ENCODE measurements at places on chromosomes 12 and 14. TPM values are rescaled to one million over a fixed set of nuclear protein-coding genes. Genes with fewer than 3 reads are reported as not detected.
A peak's percentile ranks its signal among the peaks of the same experiment; 100 is the strongest.

PDZRN4 gene
- 2.6 TPM for total RNA-seq

DNA sequence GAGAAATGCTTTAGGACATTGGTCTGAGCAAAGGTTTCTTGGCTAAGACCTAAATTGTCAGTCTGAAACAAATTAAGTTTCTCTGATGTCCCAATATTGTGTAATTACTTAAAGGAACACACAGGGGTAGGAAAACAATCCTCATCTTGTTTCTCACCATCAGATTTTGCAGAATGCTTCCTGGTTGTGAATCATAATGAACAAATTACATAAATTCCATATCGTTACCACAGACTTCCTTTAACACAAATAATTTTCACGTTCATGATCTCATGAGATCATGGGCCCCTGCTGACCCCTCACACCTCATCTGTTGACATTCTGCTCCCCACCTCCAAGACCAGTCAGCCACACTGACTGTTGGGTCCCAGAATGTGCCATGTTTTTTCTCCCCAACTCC lies 194.1 kb downstream of the MON2 start:
- H3K27ac ChIP-seq = no peak overlapping the region
- no peak for DNase-seq
- no peaks in the 10 kb centered on the region for H3K4me1 ChIP-seq
- no peaks in the 10 kb centered on the region for H3K36me3 ChIP-seq
- no peaks in the 10 kb centered on the region for H3K27me3 ChIP-seq
- no peak overlapping the region for H3K4me3 ChIP-seq

GRCh38 chr14:69153152-69153872 lies 393 bp upstream of the DCAF5 start:
- H3K27me3 ChIP-seq = no peaks in the 10 kb centered on the region
- peak; percentile 98 for DNase-seq
- H3K27ac ChIP-seq = peak overlapping the region; percentile 98
- peaks cover 46% of the 10 kb centered on the region for H3K4me1 ChIP-seq

MYBPC1 gene
- total RNA-seq = 0.45 TPM

- peaks cover 53% of the 10 kb centered on the region for H3K4me1 ChIP-seq
- peak overlapping the region; percentile 97 for H3K27ac ChIP-seq
- no peak for DNase-seq
- H3K27me3 ChIP-seq = no peaks in the 10 kb centered on the region
These were observed 4.5 kb downstream of the ORAI1 start for GRCh38 chr12:121630791-121631355.

LRRC43 gene
- total RNA-seq = 1.3 TPM

DNA sequence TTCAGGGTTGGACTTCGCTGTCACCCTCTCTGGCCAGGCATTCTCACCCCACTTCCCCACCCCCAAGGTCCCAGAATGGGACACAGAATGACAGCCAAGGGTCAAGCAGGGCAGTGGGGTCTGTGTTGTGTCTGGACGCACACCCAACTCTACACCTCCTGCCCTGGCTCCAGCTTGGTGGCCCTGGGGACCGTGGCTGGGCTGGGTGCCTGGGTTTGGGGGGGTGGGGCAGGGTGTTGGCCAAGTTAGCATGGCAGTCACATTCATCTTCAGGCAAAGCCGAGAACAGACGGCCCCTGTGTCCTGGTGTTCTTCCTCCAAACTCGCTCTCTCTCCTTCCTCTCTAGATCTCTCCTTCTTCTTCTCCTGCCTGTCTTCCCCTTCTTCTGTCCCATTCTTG lies 5.6 kb downstream of the LRP1 start:
- H3K27me3 ChIP-seq = peaks cover 6% of the 10 kb centered on the region
- no peak for DNase-seq
- peaks cover 8% of the 10 kb centered on the region for H3K36me3 ChIP-seq
- H3K4me1 ChIP-seq = peaks cover 45% of the 10 kb centered on the region
- H3K27ac ChIP-seq = peak overlapping the region; percentile 96
- H3K4me3 ChIP-seq = no peak overlapping the region

DNA sequence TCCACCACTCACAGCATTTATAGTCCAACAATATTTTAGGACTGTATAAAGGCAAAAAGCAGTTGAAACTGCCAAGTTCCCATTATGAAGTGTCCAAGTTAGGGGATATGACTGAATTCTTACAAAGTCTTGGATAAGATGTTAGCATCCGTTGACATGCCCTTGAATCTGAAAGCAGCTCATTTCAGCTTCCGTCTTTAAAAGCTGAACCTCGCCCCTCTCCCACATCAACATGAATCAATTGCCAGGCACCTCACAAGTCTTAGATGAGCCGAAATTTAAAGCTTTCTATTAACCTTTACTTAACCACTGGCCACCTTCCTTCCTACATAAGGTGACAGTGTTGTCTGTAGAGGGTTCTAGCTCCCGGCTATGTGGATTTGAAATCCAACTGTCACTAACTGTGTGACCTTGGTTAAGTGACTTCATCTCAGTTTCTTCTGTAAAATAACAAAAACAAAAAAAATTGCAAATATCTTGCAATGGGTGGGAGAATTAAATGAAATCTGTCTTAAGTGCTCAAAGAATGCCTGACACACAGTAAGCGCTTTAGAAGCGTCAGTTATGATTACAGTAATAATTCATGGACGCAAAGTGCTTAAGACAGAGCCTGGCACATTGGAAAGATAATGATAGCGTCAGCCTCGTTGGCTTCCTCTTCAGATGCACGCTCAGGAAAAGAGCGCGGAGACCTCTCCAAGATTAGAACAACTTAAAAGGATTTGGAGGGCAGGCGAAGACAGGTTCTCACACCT lies 1.2 kb downstream of the PPP1CC start:
- peak overlapping the region; percentile 95 for H3K27ac ChIP-seq
- peak; percentile 58 for DNase-seq
- H3K4me3 ChIP-seq = peak overlapping the region; percentile 84
- no peaks in the 10 kb centered on the region for H3K36me3 ChIP-seq

MYH6 gene
- total RNA-seq = not detected

NPFF gene
- total RNA-seq = not detected

KLHL33 gene
- not detected for total RNA-seq

GPRC5D gene
- total RNA-seq = not detected

- H3K27me3 ChIP-seq = no peaks in the 10 kb centered on the region
- H3K4me3 ChIP-seq = no peak overlapping the region
- H3K4me1 ChIP-seq = no peaks in the 10 kb centered on the region
- DNase-seq = no peak
These were observed 23.2 kb upstream of the MTHFD1 start for GRCh38 chr14:64364907-64365306.

GRCh38 chr12:6461401-6462233 lies 8.9 kb downstream of the VAMP1 start:
- peaks cover 79% of the 10 kb centered on the region for H3K36me3 ChIP-seq
- H3K4me3 ChIP-seq = no peak overlapping the region
- H3K27me3 ChIP-seq = no peaks in the 10 kb centered on the region
- H3K27ac ChIP-seq = peak overlapping the region; percentile 64

- peaks cover 45% of the 10 kb centered on the region for H3K4me1 ChIP-seq
- no peak overlapping the region for H3K27ac ChIP-seq
- no peaks in the 10 kb centered on the region for H3K27me3 ChIP-seq
- no peak overlapping the region for H3K4me3 ChIP-seq
These were observed 210.9 kb downstream of the ERC1 start for GRCh38 chr12:1201886-1202285.

C1RL gene
- total RNA-seq = 104 TPM

ENDOU gene
- 1.8 TPM for total RNA-seq
